CD8-positive, alpha-beta memory T cell (primary cell): ENCODE measurements at places on chromosomes 1 and 21. TPM values are rescaled to one million over a fixed set of nuclear protein-coding genes. Genes with fewer than 3 reads are reported as not detected.

RHBG gene
- total RNA-seq = not detected

MYOM3 gene
- total RNA-seq = not detected

OR2L2 gene
- total RNA-seq = not detected

DNA sequence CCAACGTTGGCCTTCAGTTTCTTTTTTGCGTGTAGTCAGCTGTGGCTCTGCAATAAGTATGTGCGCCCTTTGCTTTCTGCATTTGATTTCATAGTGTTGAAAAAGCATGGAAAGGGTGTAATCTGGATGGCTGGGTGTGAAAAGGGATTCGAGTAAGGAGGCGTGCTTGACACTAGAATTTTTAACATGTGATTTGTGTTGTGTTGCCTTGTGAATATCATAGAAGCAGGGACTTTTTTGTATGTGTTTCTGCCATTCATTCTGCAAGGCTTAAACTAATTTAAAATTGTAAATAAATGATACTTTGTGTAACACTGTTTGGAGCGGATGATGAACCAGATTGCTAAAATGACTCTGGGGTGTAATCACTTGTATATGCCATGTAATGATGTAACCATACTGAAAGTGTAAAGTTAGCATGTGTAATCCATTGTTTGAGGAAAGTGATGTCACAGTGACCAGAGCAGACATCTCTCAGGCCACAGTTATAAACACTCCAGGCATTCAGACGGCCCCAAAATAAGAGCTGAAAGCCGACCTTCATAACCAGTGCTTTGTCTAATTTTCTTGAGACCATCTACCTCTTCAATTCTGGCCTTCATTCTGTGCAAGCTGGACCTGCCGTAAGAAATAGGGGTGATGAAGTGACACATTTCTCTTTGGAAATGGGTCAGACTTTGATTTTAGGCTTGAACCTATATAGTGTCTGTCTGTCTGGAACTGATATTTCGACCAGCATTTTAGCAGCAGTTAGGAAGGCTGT is 618 bp downstream of the SH3BGR start:
- DNase-seq = no peak

GRCh38 chr1:20603504-20604464 is 14.9 kb downstream of the CDA start:
- DNase-seq = no peak

DNA sequence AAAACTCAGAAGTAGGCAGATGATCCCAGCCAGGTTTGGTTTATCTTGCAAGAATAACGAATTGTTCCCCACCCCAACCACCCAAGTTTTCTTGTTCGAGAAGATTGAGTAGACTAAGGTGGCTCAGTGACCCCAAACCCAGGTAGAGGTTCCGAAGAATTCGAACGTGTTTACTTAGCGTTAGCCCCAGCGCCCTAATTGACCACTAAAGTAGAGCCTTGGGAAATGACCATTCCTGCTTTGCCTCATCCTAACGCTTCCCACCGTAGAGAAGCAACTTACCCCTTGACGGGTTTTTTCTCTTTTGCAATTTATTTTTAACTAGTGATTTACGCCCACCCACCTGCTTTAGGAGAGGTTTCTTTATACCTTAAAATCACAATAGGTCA is 870 bp downstream of the FBXO28 start:
- no peak for DNase-seq

GRCh38 chr1:117812869-117813511 is 116.4 kb downstream of the GDAP2 start:
- no peak for DNase-seq

DNA sequence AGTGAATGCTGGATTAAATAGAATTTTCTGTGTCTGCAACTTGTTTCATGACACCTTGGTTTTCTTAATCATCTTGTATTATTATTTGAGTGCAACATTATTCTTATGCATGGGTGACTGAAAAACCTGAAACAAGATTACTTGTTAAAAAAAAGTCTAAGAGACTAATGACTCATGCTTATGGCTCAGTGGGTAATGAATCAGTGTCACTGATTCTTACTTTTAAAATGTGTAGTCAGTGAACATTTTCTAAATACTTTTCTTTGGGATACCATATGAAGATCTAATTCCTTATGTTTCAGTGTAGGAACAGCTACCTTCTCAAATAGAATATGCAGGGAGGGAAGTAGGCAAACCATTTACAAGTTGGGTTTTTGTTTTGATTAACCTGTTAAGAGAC is 65.5 kb downstream of the PRKAA2 start:
- no peak for DNase-seq

DNA sequence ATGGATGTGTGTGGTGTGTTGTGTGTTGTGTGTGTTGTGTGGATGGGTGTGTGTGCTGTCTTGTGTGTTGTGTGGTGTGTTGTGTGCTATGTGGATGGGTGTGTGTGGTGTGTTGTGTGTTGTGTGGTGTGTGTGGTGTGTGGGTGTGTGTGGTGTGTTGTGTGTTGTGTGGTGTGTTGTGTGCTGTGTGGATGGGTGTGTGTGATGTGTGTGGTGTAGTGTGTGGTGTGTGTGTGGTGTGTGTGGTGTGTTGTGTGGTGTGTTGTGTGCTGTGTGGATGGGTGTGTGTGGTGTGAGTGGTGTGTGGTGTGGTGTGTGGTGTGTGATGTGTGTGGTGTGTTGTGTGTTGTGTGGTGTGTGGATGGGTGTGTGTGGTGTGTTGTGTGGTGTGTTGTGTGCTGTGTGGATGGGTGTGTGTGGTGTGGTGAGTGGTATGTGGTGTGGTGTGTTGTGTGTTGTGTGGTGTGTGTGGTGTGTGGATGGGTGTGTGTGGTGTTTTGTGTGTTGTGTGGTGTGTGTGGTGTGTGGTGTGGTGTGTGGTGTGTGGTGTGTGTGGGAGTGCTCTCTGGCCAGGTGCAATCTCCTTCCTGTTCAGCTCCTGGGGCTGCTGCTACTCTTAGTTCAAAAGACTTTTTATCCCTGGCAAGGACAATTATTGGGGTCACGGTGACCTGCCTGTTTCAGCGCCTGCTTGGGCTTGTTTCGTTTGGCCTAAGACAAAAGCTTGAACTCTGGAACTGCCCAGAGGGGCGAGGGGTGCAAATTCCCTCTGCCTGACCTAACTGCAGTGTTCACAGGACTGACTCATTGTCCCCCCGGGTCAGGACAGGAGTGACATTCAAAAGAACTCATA is 101.1 kb downstream of the UBIAD1 start:
- no peak for DNase-seq

- DNase-seq = no peak
These were observed 673.6 kb downstream of the MATN1 start for GRCh38 chr1:30049748-30050296.
